ENCODE measurements at places on chromosomes 4 and X. TPM values are rescaled to one million over a fixed set of nuclear protein-coding genes. Genes with fewer than 3 reads are reported as not detected.

The NFKB1 gene
- total RNA-seq: 27.3 TPM

The SPANXN5 gene
- total RNA-seq: not detected

The CENPVL1 gene
- not detected for total RNA-seq

The ZDHHC15 gene
- total RNA-seq: not detected

The RTL5 gene
- total RNA-seq: 0.14 TPM

The ASB12 gene
- not detected for total RNA-seq

The RIPPLY1 gene
- total RNA-seq: 0.10 TPM

The SYNPO2 gene
- 0.10 TPM for total RNA-seq

The CTAG2 gene
- not detected for total RNA-seq

The UBE2K gene
- total RNA-seq: 22.5 TPM
